ENCODE measurements at places on chromosomes 1 and 21. TPM values are rescaled to one million over a fixed set of nuclear protein-coding genes. Genes with fewer than 3 reads are reported as not detected.

GRCh38 chr1:212916481-212917133 lies 33.7 kb upstream of the VASH2 start:
- DNase-seq = no peak

- no peak for DNase-seq
Observed at GRCh38 chr1:171127501-171127900, 36.8 kb downstream of the FMO3 start.

DNA sequence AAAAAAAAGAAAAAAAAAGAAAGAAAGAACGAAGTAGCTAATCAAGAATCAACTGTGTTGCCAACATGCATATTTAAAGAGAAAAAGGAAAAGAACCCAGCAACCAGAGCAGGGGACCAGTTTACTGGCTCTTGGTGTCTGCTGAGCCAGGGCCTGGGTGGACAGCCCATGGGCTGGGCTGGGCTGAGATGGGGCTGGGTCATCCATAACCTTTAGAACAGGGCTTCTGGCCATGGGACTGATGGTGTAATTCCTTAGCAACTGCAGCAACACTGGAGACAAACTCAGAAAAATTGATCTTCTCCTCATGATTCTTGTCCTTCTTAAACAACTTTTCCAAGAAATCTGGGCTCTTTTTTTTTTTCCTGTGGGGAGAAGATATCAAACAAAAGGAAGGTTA lies 10.5 kb downstream of the S100A7A start:
- no peak for DNase-seq

DNA sequence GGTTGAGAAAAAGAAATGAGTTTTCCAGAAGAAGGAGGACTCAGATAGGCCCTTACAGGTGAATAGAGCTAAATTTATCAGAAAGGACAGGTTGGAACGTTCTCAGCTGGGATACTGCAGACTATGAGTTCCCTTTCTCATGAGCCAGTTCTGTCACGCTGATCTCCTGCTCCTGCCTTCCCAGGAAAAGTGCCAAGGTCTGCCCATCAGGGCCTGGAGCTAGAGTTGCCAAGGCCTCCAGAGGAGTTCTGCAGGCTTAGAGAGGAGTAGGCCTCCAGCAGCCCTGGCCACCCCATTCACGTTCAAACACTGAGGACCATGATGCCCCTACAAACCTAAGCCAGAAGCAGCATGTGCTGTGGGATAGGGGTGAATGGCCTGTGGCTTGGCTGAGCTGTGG lies 126.8 kb upstream of the TNR start:
- DNase-seq = no peak

- DNase-seq = peak; percentile 92
Observed at GRCh38 chr1:8889925-8890785, 11.7 kb upstream of the ENO1 start.

- peak; percentile 70 for DNase-seq
Observed at GRCh38 chr1:52907068-52907811, 14.3 kb downstream of the ECHDC2 start.

DNA sequence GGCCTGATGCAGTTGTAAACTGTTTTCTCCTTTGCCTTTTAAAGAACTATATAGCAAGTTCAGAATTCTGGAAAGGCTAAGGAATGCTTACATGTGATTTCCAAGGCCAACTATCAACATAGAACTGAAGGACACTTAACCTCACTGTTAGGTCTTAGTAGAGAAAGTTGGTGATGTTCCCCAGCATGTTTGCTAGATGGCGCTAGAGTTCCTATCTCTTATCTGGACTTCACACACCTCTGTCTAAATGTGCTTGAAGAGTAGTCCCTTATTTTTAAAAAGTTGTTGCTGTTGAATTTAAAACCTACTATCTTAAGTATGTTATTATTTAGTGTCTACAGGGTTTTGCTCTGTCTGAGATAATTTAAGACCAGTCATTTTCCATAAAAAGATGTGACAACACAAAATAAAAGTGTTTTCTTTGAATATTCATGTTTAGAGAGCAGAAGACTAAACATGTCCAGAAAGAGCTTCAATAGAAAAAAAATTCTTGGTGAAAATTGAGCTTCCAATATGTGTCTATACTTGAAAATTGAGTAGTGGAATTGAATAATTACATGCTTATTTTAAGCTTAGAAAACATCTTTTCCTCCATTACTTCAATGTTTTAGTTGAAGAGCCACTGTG lies 237.3 kb downstream of the S1PR1 start:
- DNase-seq = no peak

DNA sequence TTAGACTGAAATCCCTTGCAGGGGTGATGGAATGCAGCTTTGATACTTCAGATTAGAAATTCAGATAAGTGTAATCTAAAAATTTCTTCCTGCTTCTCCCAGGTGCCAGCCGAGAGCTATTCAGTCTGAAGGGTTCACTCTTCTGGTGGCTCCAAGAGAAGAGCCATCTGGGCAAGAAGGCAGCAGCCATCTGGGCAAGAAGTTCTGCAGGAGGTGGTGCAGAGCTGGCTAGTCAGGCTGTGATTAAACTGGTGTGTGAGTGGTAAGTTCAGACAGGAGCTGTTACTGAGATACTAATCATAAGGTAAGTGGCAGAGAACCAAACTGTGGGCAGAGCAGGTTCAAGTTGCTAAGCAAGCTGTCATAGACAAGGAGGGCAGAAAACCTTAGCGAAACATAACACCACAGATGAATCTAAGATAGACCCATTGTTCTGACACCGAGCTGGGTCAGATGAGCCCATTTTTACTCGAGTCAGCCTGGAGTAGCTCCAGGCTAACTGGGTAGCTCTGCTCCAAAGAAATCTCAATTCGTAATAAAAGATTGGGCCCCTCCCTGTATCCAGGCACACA lies 14.4 kb upstream of the TP53BP2 start:
- no peak for DNase-seq

DNA sequence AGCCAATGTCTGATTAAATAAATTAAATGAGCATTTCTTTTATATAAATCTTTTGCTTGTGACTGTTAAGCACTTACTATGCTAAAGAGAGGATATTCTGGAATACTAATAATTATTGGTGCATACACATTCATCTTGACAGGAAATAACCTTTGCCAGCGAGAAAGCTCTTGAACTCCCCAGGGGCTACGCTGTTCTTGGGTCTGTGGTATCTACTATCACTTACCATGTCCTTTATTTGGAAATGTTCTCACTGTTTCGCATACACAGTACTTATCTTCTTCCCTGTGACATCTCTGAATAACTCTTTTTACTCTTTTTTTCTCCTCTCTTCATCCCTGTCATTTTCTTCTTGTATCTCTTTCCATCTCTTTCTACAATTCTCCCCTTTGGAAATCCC lies 178.7 kb downstream of the GABPA start:
- no peak for DNase-seq

- DNase-seq = no peak
Observed at GRCh38 chr1:45979074-45979777, 153.2 kb downstream of the PIK3R3 start.

GRCh38 chr1:118588566-118588965 lies 399.6 kb downstream of the TBX15 start:
- no peak for DNase-seq

GRCh38 chr1:54851936-54852524 lies 35.0 kb downstream of the DHCR24 start:
- DNase-seq = no peak

- no peak for DNase-seq
Observed at GRCh38 chr21:38080888-38081287, 164.6 kb upstream of the KCNJ6 start.

GRCh38 chr1:232965912-232966217 lies 15.5 kb downstream of the NTPCR start:
- DNase-seq = no peak

DNA sequence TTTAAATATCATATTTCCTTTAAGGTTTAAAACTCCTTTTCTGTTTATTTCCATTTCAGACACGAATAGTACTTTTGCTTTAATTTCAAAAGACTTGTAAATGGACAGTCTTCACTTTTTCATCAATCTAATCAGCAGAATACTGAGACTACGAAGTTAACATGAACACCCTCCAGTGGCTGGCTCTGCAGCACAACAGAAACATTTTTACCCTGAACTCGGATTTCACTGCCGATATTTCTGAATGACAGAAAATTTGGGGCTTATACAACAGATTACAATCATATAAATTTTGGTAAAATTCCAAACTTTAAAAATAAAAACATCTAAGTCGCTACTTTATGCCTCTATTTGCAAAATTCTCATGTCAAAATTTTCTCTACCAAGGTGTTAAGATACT lies 86.2 kb downstream of the AKT3 start:
- DNase-seq = no peak

- DNase-seq = no peak
Observed at GRCh38 chr1:81443288-81443687, 357.4 kb upstream of the ADGRL2 start.

DNA sequence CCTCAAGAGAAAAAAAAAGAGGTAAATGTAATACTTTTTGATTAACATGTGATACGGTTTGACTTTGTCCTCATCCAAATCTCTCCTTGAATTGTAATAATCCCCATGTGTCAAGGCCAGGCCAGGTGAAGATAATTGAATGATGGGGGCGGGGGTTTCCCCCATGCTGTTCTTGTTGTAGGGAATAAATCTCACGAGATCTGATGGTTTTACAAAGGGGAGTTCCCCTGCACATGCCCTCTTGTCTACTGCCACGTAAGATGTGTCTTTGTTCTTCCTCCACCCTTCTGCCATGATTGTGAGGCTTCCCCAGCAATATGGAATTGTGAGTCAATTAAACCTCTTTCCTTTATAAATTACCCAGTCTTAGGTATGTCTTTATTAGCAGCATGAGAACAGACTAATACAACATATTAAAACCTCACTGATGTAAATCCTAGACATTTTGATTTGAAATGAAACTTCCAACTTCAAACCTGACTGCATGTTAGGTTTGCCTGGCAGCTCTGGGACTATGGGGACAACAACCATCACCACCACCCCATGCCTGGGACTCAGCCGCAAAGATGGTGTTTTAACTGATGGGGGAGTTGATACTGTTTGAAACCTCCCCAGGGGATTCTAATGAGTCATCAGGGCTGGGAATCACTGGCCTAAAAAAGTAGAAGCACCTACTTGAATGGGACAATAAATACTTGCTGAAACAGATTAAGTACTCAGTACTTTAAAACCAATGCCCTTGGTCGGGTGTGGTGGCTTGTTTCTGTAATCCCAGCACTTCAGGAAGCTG lies 32.8 kb upstream of the BACH1 start:
- DNase-seq = no peak

DNA sequence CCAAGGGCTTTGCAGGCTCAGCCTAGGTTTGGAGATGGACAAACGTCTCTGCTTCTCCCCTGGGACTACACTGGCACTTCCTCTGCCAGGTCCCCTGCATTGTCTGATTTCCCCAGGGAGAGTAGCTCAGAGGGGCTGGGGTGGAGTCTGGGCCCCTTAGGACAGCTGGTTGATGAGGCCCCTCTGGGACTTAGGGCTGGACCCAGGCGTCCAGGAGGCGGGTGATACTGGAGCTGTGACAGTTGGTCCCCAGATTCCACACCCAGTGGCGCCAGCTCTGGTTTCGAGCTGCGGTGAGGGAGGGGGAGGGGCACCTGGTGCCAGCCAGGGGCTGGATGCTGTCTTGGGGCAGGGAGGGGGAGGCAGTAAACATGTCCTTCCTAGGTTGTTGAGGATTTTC lies 7.4 kb upstream of the MEX3A start:
- DNase-seq = no peak

DDI2 gene
- total RNA-seq = 50.1 TPM

SLC27A3 gene
- 60.7 TPM for total RNA-seq

PDZK1IP1 gene
- 1.3 TPM for total RNA-seq

TGFB2 gene
- total RNA-seq = 0.20 TPM

SLC44A5 gene
- 0.33 TPM for total RNA-seq

PRUNE1 gene
- total RNA-seq = 12.2 TPM

IFT25 gene
- total RNA-seq = 14.4 TPM

ARHGAP30 gene
- 4.0 TPM for total RNA-seq

KRTAP21-2 gene
- total RNA-seq = not detected

METTL25B gene
- 26.8 TPM for total RNA-seq
